ENCODE measurements at places on chromosomes 6 and 20.

GRCh38 chr20:44083220-44083933, 103.6 kb downstream of the JPH2 start:
- DNase-seq, result no peak

DNA sequence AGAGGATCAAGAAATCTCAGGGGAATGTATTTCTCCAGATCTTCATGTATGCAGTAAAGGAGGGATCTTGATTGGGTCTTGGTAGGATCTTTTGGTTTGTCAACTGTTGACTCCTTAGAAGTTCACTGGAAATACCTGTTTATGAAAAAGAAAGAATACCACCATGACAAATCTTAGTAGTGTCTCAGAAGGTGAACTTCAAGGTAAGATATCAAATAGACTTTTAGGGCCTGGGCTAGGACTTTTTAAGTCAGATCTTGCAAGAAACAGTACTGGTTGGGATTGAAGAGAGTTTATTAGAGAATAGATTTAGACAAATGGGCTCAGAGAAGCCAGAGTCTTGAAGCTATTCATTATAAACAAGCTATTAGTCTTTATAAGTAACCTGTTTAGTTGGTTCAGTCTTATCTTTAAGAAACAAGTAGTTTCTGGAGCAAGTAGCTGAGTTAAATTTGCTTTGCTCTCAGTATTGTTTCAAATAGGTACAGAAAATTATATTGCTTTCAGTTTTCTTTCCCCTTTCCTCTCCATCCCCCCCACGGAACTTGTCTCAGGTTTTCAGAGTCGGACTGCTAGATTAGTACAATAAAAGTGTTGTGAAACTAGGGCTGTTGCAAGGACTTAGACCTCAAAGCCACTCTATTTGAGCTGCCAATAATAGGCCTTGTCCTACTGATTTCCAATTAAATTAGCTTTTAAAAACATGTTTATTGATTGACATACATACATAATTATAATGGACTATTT, 529.1 kb upstream of the CITED2 start:
- DNase-seq, result no peak

- no peak for DNase-seq
Observed at GRCh38 chr6:170206851-170207431, 83.9 kb downstream of the DLL1 start.

DNA sequence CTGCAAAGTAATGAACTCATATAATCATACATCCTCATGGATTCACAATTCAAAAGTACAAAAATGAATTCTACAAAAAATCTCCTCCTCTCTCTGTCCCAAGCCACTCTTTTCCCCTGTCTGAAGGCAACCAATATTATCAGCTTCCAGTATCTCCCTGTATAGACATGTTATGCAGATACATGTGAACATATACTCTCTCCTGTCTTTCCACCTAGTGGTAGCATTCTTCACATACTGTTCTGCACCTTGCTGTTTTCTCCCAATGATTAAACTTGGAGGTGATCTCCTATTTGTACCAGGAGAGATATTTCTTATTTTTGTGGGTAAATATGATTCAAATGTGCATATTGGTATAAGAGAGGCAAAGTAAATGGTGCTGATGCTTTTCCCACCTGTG, 416.4 kb downstream of the EPM2A start:
- DNase-seq, result no peak

GRCh38 chr6:139115989-139116758, 18.7 kb upstream of the HECA start:
- no peak for DNase-seq

DNA sequence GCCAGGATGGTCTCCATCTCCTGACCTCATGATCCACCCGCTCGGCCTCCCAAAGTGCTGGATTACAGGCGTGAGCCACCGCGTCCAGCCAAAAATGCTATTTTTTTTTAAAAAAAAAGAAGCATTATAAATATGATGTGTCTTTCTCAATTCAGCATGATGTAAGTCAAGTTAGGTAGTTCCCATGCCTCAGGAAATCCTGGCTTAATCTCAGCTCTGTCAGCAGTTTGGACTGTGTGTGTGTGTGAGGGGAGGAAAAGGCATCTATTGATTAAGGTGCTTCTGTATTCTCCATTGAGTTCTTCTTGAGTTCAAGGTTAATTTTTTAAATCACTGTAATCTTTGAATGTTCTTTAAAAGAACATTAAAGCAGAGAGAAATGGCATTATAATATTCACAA, 51.5 kb downstream of the GMDS start:
- no peak for DNase-seq

- DNase-seq, result peak; percentile 60
Observed at GRCh38 chr20:46400828-46401477, 5.5 kb downstream of the ELMO2 start.

- peak; percentile 31 for DNase-seq
Observed at GRCh38 chr6:47091886-47092668, 49.9 kb upstream of the ADGRF1 start.

DNA sequence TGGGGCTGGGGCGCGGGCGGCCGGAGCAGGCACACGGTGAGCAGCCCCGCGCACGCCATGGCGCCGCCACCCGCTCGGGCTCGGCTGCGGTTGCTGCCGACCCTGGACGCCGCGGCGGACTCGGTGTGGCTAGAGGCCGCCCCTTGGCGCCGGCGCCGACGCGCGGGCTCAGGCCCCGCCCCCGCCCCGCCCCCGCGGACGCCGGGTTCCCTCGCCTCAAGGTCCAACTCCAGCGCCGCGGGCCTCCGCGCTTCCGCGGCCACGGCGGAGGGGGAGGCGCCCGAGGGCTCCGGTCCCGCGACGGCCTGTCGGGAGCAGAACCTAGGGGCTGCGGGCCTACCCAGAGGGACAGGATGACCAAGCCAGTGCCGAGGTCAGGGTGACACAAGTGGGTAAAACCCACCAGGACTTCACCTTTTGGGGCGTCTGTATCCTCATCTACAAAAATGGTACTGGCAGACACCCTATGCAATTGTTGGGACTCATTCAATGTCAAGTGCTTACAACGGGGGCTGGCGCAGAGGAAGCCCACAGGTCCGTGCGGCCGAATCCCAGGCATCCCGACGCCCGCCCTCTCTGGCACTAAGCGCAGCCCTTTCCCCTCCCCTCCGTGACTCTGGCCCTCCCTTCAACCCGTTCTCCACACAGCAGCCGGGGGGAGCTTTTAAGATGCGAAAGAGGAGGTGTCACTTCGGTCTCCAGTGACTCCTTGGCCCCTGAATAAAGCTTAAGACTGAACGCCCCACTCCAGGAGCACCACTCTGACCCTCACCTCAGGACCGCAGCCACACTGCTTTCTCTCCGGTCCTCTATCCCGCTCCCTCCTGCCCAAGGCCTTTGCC, at the start of gene NECAB3:
Gene NECAB3, minus strand, starts transcription at position 135 of the 842 bp plus-strand sequence. Its CDS starts 76 bp downstream, at position 59.
- peak; percentile 74 for DNase-seq

DNA sequence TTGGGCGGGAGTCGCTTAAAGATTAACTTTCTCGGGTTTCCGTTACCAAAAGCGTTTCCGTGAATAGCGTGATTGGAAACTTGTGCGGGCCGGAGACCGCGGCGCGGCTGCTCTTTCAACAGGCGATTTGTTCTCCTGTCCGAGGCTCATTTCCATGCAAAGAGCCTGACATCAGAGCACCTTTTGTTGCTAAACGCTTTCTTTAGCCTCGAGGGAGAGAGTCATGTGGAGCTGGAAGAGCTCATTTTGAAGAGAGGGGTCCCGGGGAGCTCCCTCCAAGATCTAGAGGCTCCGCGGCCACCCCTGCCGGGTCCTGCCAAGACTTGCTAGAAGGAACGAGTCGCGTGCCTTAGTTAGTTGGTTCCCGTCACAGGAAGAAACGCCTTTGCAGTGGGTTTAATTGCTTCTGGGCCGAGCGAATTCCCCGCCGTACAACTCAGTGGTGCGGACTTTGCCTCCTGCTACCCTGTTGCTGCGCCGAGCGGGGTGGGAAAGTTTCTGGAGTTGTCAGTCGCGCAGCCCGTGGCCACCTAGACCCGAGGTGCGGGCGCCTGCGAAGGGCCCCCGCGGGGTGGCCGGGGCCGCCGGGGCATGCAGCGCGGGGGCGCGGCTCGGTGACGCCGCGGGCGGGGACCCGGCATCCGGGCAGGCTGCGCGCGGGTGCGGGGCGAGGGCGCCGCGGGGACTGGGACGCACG, at the start of gene SASH1:
Gene SASH1, plus strand, starts transcription at position 489 of the 697 bp plus-strand sequence. CDS start 230 bp downstream, outside the sequence.
- peak; percentile 95 for DNase-seq
